Aorta (tissue), 5 donors: ENCODE measurements at places on chromosomes 5 and 9. TPM values are rescaled to one million over a fixed set of nuclear protein-coding genes. Genes with fewer than 3 reads are reported as not detected.

The KLHL3 gene
- polyA plus RNA-seq = 0.88 TPM

The EGFL7 gene
- polyA plus RNA-seq = 13.1 TPM

The SHISAL2B gene
- polyA plus RNA-seq = not detected

The RABL6 gene
- polyA plus RNA-seq = 76.1 TPM

The AFAP1L1 gene
- 1.3 TPM for polyA plus RNA-seq

The FOXI1 gene
- polyA plus RNA-seq = not detected

The FIBCD1 gene
- not detected for polyA plus RNA-seq

The SUSD3 gene
- polyA plus RNA-seq = 5.0 TPM

The UAP1L1 gene
- 4.1 TPM for polyA plus RNA-seq

The EIF4E1B gene
- not detected for polyA plus RNA-seq

The WNT8A gene
- not detected for polyA plus RNA-seq

The DMXL1 gene
- polyA plus RNA-seq = 10.5 TPM

The ZNF354C gene
- polyA plus RNA-seq = 3.6 TPM

The PDE6A gene
- polyA plus RNA-seq = not detected

The PPWD1 gene
- polyA plus RNA-seq = 40.3 TPM

The MACROH2A1 gene
- 79.6 TPM for polyA plus RNA-seq

The N4BP3 gene
- 0.13 TPM for polyA plus RNA-seq

The GZMA gene
- 0.59 TPM for polyA plus RNA-seq

The SEMA4D gene
- 2.4 TPM for polyA plus RNA-seq

The SH3RF2 gene
- 3.6 TPM for polyA plus RNA-seq

The WWC1 gene
- polyA plus RNA-seq = 9.1 TPM

The PCDHGB4 gene
- 0.50 TPM for polyA plus RNA-seq

The DTWD2 gene
- 1.5 TPM for polyA plus RNA-seq
